ENCODE measurements at places on chromosomes 4 and X. TPM values are rescaled to one million over a fixed set of nuclear protein-coding genes. Genes with fewer than 3 reads are reported as not detected.

The STOX2 gene
- 4.8 TPM for total RNA-seq

The AFAP1 gene
- total RNA-seq: 27.8 TPM

The CFP gene
- total RNA-seq: 27.5 TPM

DNA sequence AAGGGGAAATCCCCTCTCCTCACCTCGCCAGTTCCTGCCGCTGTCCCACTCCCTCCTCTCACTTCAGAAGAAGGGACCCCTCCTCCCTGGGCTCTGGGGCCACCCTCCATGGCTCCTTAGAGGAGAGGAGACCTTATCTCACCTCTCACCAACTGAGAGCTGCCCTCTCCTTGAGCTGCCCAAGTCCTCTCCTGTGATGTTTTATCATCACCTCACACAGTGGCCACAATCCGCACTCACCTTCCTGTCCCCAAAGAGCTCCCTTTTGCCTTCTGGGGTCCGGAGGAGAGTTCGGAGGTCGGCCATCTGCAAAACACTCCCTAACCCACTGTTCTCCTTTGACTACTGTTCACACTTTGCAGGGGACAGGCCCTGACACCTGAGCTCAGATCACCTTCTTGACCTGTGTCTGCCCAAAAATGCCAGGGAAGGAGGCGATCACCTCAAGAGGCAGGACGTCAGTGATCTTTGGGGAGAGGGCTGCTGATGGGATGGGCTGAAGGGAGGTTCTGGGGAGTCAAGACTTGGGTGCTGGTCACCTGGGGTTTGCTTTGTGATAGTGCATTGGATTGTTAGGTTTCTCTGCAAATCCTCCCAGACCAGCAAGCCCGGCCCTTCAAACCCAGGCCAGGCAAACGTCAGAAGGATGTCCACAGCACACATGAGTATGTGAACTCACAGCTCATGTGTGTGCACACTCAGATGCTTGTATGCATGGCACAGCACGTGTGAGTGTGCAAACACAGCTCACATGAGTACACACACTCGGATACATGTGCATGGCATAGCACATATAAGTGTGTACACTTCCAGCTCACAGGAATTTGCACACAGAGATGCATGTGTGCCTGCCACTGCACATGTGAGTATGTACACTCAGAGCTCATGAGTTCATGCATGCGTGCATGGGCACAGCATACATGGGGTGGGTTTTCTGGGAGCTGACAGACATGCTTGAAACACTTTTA is 41.8 kb downstream of the HTRA3 start:
- no peak for DNase-seq
- H3K27ac ChIP-seq: no peak overlapping the region

- H3K27me3 ChIP-seq: no peaks in the 10 kb centered on the region
- no peak overlapping the region for H3K27ac ChIP-seq
- no peak overlapping the region for H3K4me3 ChIP-seq
- DNase-seq: no peak
- no peaks in the 10 kb centered on the region for H3K4me1 ChIP-seq
Measured at GRCh38 chr4:90081432-90082144, 45.6 kb upstream of the CCSER1 start.

- no peak for DNase-seq
- no peaks in the 10 kb centered on the region for H3K27me3 ChIP-seq
- H3K4me1 ChIP-seq: no peaks in the 10 kb centered on the region
- H3K36me3 ChIP-seq: no peaks in the 10 kb centered on the region
Measured at GRCh38 chr4:180150818-180151217, 2092.4 kb upstream of the TENM3 start.

DNA sequence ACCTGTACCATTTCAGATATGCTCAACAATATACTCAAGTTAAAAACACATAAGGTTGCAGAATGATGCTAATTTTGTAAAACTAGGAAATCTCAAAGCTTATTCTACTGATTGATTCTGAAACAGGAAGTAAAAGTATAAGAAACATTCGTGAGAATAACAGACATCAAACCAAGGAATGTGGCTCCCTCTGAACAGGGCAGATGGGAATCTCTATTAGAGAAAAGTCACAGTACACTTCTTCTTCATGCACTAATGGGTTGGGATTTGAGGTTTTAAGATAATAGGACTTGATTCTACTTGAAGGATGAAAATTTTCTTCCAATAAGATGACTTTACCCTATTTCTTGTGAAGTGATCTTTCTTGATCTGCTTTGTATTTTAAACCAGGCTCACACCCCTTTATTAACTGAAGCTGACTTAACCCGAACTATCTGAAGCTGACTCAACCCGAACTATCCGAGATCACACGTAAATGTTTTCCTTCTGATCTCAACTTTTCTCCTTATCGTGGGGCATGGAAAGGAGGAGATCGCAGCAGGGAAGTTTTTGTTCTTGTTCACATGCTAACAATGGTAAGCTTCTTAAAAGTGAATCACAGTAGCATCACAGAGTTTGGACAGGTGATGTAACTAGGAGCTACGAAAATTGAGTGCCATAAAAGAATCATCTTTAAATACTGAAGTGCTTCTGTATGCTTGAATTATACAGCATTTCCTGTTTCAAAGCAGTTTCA is 363.1 kb upstream of the ZFP42 start:
- H3K27me3 ChIP-seq: no peaks in the 10 kb centered on the region
- DNase-seq: no peak
- no peak overlapping the region for H3K27ac ChIP-seq
- H3K36me3 ChIP-seq: no peaks in the 10 kb centered on the region
- no peaks in the 10 kb centered on the region for H3K4me1 ChIP-seq

DNA sequence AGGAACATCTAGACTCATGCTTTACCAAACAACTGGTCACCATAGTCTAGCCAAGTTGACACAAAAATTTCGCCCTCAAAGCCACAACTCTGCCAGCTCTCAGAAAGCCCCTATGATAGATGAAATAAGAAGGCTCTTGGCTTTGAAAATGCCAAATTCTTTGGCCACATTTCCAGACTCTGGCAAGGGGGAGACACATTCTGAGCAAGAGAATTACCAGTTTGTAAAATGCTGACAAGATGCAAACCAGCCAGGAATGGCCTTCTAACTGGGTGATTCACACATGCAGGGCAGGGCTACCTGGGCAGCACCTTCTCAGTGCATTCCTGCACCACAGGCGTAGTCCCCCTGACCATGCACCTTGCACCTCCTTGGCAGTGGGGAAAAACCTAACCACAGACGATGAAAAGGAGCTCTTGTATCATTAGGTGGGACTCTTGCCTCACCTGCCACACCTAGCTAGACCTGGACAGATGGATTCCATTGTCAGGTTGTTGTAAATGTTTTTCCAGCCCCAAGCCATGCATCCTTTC is 77.4 kb upstream of the CPEB2 start:
- no peaks in the 10 kb centered on the region for H3K36me3 ChIP-seq
- no peaks in the 10 kb centered on the region for H3K4me1 ChIP-seq
- H3K27ac ChIP-seq: no peak overlapping the region
- no peak overlapping the region for H3K4me3 ChIP-seq
- DNase-seq: no peak
- H3K27me3 ChIP-seq: peaks cover 2% of the 10 kb centered on the region
